ENCODE measurements at places on chromosomes 5 and 9. TPM values are rescaled to one million over a fixed set of nuclear protein-coding genes. Genes with fewer than 3 reads are reported as not detected.

GPSM1 gene
- total RNA-seq, result 25.1 TPM

CCL27 gene
- total RNA-seq, result 0.31 TPM

SLCO6A1 gene
- 0.31 TPM for total RNA-seq

GPRIN1 gene
- 0.49 TPM for total RNA-seq

NELFB gene
- total RNA-seq, result 25.9 TPM

EQTN gene
- 0.13 TPM for total RNA-seq

DNA sequence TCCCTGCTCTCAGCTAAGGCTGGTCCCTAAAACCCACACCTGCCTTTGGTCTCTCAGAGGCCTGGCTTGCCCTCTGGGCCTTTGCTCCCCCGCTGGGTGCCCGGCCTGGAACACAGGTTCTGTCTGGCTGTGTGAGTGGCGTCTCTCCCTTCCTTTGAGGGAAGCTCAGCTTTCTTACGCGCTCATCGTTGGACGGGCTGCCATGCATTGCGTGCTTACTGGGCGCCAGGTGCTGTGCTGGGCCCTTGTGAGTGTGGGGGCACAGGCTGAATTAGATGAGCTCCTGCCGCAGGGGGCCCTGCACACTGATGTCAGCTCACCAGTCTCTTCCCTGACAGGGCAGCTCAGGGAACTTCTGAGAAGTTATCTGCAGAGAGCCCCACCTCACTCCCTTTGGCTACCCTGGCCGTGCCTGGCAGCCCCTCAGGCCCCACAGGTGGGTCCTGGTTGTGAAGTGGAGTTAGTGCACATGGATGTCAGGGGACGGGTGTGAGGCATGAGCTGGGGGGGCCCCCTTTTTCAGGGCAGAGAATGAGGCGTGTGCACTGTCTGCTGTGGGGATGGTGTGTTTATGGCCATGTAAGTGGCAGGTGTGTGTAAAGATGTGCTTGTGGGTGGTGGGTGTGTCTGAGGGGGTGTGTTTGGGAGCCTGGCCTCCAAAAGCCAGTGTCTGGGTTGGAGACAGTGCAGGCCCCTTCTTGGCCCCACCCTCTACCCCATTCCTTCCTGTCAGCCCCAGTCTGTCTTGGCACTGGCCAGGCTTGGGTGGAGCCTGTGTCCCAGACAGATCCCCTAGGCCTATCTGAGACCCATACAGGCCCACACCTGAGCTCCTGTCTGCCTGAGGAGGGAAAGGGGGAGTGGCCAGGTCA is 7.5 kb upstream of the RMND5B start:
- H3K27ac ChIP-seq, result no peak overlapping the region
- DNase-seq, result no peak
- no peaks in the 10 kb centered on the region for H3K27me3 ChIP-seq

GRCh38 chr5:172696171-172696849 is 55.2 kb downstream of the NEURL1B start:
- peak; percentile 43 for DNase-seq
- peaks cover 4% of the 10 kb centered on the region for H3K27me3 ChIP-seq
- peaks cover 72% of the 10 kb centered on the region for H3K4me1 ChIP-seq
- peak overlapping the region; percentile 73 for H3K27ac ChIP-seq
- no peak overlapping the region for H3K4me3 ChIP-seq

GRCh38 chr9:29208670-29209069 is 1635.4 kb upstream of the C9orf72 start:
- no peaks in the 10 kb centered on the region for H3K36me3 ChIP-seq
- peak; percentile 24 for DNase-seq
- peaks cover 10% of the 10 kb centered on the region for H3K4me1 ChIP-seq

- peaks cover 27% of the 10 kb centered on the region for H3K4me1 ChIP-seq
- H3K27ac ChIP-seq, result peak overlapping the region; percentile 97
- DNase-seq, result peak; percentile 61
- peaks cover 6% of the 10 kb centered on the region for H3K36me3 ChIP-seq
These were observed 1.1 kb upstream of the TENT4A start for GRCh38 chr5:6712142-6712576.

DNA sequence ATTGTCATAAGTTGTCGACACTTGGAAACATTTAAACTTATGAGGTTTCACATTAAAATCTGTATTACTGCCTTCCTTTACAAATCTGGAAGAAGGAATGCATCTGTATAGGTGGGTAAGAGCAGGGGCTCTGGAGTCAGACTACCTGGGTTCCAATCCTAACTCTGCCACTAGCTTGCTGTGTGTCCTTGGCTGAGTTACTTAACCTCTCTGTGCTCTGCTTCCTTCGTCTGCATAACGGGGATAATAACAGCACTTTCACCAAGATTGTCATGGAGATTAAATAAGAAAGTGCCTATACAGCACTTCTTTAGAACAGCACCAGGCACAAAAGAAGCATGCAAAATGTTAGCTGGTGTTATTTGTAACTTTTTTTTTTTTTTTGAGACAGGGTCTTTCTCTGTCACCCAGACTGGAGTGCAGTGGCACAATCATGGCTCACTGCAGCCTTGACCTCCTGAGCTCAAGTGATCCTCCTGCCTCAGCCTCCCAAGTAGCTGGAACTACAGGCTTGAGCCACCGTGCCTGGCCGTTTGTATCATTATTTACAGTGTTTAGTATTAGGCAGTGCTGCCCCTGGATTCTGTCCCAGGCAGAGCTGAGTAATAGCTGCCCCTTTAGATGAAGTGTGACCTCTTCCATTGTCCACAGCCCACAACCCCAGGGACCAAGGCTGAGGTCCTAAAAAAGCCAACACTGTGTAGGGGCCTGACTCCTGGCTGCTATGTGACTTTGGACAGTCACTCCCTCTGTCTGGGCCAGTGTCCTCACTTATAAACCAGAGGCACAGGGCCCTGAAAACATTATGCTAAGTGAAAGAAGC is 25.4 kb upstream of the TTLL11 start:
- no peak for DNase-seq
- H3K4me1 ChIP-seq, result peaks cover 31% of the 10 kb centered on the region
- H3K27ac ChIP-seq, result no peak overlapping the region
- H3K4me3 ChIP-seq, result no peak overlapping the region
- peaks cover 2% of the 10 kb centered on the region for H3K27me3 ChIP-seq
